ENCODE measurements at places on chromosomes 12 and 14.

- DNase-seq = no peak
Observed at GRCh38 chr14:31990183-31990857, 86.8 kb upstream of the ARHGAP5 start.

GRCh38 chr14:74548881-74549280, 55.3 kb downstream of the ISCA2 start:
- DNase-seq = peak; percentile 92

DNA sequence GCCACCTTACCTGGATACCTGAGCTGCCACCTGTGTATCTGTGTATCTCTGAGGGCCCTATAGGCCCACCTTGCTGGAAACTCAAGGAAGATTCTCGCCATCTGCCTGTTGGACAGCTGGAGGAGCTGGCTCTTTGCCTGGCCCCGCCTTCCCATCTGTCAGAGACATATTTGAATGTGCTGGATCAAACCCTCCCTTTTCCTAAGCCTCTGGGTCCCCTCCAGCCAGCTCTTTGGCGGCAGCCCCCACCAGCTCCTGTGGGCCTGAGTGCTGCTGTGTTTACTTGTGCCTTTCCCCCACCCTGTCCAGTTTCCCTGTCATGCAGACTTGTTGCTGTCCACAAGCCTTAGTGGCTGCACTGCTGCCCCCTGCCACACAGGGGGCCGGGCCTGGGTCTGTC, 55.9 kb upstream of the SRSF5 start:
- DNase-seq = peak; percentile 92

- no peak for DNase-seq
Observed at GRCh38 chr14:66239589-66239988, 246.6 kb upstream of the CCDC196 start.

DNA sequence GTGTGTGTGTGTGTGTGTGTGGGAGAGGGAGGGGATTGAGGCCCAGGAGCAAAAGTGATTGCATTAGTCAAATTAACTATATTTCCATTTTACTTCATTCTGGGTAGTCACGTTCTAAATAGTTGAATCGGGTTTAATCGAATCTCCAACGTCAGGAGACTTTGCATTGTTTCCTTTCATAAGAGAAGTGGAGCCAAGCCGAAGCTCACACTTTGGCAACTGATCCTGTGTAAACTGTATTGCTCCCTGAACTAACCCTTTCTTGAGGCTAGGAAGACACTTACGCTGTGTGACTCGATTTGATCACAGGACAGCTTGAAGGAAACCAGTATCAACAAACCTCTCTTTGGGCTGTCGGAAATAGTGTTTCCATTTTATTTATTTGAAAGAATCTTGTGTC, 363.4 kb upstream of the ATP2B1 start:
- DNase-seq = no peak

DNA sequence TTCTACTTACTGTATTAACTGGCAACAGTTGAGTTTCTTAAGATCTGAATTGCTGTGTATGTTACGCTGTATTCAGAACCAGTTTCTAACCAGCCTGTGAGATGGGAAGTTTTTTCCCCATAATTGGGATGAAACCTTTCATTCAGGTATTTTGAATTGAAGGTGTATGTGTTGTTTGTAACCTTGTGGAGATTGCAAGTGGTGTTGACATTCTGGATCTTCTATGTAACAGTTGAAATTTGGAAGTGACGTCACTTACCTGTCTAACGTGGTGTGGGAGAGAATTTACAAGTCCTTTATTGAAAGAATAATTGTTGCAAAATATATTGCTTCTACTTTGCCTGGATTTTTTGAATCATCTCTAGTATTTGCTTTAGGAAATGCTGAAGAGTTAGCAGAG, 5.5 kb downstream of the RAN start:
- DNase-seq = no peak

GRCh38 chr12:26158078-26158764, 33.4 kb upstream of the BHLHE41 start:
- DNase-seq = no peak

DNA sequence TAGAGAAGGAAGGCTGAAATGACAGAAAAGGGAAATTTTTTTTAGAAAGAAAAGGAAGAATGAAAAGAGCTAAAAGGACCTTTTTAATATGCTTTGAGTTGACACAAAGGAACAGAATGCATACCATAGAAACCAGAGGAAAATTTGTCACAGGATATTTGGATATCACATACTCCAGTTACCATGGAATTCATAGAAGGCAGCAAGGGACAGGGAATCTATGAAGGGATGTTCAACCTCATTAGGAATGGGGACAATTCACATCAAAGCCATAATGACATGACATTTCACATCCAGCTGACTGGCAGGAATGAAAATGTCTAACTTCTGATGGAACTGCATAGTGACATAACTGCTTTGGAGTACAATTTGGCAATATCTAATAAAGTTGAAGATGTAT, 469.4 kb downstream of the CCER1 start:
- no peak for DNase-seq

- peak; percentile 77 for DNase-seq
Observed at GRCh38 chr14:95320078-95320895, 579 bp upstream of the CLMN start.

DNA sequence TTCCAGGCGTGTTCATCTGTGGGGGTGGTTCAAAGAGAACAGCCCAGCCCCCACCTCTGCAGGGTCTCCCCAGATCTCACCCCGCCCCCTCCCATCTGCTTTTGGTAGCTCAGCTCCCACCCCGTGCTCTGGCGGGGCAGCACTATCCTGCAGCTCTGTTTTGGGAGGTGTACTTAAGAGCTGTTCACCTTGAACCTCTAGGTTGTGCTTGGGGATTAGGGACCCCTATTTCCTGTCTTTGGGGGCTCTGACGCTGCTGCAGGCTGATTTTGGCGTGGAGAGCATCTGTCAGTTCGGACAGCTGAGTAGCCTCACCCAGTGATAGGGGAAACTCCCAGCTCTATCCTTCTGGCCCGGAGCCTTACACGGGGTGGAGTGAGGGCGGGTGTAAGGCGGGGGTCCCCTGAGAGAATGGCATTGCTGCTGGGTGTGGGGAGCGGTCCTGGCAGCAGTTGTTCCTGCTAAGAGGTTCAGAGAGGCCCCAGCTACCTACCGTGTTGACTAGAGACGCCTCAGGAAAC, 765 bp downstream of the TMEM120B start:
- peak; percentile 81 for DNase-seq

- peak; percentile 92 for DNase-seq
Observed at GRCh38 chr14:104582005-104582404, 2.4 kb downstream of the C14orf180 start.

- DNase-seq = no peak
Observed at GRCh38 chr12:131589221-131589897, 121.5 kb upstream of the SFSWAP start.

DNA sequence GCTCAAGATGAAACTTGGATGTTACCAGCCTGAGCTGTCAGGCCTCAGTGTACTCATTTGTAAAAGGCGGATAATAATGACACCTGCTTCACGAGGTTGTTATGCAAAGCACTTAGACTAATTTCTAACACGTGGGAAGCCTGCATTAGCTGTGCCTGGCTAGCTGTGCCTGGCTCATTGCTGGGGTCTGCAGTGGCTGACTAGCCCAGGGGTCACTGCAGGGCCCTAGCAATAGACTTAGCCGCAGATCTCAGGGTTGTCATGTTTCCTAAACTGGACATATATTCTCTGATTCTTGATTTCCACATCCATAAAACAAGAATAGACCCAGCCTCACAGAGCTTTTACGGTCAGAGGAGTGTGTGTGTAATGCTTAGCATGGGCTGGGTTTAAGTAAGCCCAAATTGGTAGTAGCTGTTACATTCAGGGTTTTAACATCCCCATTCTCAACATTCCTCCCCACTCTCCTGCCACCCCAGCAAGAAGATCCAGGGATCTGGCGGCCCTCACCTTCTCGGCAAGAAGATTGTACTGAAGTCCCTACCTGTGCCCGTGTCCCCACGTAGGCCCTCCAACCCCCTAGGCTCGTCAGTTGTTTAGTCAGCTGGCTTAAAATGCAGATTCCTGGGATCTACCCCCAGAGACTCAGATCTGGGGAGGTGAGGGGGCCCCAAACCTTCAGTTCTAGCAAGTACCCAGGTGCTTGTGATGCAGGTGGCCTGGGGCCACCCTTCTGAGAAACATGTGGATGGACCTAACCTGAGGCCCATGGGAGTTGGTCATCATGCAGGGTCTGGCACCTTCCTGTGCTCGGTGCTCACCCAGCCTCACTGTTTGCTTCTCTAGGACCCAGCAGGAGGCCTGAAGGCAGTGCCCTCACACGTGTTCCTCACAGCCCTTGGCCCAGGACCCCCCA, 8.6 kb downstream of the NR4A1 start:
- peak; percentile 38 for DNase-seq

DNA sequence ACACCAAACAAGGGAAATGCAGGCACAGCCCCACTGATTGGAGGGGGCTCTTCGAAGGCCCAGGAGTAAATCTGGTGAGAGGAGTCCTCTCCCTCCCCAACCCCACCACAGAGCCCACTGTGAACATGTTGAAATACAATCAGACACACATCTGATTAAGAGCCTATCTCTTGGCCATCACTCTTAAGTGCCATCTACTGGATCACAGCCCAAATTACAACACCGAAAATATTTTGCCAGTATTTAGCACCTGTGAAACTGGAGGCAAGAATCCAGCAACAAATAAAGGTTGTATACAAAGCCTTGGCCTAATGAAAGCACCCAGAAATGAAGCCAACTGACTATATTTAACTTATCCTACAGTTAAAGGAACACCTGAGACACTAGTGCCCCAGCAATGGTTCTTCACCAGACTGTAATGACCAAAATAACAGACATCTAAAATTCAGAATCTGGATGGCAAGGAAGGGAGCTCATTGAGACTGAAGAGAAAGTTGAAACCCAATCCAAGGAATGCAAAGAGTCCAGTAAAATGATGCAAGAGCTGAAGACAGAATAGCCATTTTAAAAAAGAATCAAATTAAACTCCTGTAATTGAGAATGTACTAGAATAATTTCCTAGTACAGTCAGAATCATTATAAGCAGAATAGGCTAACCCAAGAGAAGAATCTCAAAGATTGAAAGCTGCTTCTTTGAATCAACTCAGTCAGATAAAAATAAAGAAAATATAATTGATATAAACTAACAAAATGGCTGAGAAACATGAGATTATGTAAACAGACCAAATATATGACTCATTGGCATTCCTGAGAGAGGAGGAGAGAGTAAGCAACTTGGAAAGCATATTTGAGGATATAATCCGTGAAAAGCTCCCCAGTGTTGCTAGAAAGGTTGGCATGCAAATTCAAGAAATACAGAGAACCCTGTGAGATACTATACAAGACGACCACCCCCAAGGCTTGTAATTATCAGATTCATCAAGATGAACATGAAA, 1117.0 kb downstream of the FLRT2 start:
- no peak for DNase-seq

DNA sequence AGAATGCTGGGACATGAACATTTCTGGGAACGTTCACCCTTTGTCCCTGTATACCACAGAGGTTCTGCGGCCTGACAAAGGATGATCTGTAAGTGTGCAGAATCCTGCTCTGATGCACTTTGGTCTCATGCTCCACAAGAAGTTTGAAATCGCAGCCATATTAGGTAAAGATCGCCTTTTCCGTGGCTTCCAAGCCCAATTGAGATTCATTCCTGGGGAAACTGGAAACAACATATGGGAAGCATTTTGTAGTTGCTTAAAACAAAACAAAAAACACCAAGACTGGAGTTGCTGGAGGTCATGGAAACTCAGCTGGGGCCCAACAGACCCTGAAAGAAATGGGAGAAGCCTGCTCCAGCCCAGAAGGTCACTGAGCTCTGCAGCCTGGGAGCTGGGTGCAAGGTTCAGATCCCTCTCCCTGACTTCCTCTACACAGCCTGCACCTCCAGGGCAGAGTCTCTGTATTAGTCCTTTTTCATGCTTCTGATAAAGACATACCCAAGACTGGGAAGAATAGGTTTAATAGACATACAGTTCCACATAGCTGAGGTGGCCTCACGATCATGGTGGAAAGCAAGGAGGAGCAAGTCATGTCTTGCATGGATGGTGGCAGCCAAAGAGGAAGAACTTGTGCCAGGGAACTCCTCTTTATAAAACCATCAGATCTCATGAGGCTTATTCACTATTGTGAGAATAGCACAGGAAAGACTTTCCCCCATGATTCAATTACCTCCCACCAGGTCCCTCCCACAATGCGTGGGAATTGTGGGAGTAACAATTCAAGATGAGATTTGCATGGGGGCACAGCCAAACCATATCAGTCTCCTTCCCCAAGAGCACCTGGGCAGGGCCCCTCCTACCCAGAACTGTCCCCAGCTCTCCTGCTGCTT, 60.8 kb upstream of the CHGA start:
- DNase-seq = no peak

DNA sequence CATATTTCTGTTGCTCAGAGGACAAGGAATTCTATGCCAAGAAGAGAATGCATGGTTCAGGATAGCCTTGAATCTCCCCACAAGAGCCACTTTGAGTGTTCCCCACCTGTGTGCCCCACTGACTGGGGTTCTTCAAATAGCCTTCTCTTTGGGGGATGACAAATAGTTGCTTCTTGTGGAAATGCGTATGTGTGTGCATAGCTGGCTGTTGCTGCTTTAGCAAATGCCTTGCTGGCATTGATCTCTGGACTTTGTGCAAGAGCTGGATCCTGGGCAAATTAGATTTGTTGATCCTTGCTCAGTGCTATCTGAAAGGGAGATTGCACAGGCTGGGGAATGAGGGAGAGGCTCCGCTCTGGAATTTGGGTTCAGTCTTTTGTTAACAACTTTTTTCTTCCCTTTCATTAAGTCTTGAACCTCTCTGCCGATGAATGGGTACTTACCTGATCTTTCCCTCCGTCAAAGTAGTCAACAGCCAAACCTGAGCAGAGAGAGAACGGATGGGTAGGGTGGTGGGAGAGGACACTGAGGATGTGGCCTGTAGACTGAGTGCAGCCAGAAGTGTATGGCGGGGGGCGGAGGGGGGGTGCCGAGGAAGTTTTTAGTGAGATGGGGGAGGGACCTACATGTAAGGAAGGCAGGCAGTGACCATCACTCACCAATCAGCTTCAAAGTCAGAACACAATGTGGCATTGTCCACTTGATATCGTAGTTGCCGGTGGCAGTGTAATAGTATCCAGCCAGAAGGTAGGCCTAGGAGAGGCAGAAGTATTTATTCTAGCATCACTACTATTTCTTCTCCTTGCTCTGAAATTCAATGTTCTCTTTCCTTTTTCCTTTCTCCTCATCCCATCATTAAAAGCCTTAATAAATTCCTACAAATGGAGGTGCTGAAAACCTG, 10.7 kb downstream of the EMG1 start:
- DNase-seq = no peak

GRCh38 chr14:73965216-73965615, 15.1 kb downstream of the COQ6 start:
- no peak for DNase-seq

- DNase-seq = no peak
Observed at GRCh38 chr14:100222224-100223093, 16.5 kb upstream of the YY1 start.

- DNase-seq = no peak
Observed at GRCh38 chr12:68106160-68106559, 53.4 kb downstream of the IFNG start.

DNA sequence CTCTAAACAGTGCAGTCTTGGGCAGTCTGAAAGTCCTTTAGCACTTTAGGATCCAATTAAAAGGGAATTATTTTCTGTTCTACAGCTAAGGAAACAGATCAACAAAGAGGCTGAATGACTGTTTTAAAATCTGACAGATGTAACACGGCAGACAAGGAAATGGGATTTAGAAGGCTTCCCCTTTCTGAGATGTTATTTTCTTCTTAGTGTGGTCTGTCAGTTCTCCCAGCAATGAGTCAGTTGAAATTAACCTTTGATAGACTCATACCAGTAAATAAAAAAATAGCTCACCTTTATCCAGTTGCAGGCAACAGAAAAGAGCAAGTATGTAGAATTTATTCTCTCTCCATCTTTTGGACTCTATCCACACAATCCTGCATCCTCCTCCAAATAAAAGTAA, 98.1 kb downstream of the NEDD1 start:
- no peak for DNase-seq

GRCh38 chr12:6367065-6367968, 8.0 kb downstream of the SCNN1A start:
- DNase-seq = no peak
